NB4 (cell line): ENCODE measurements at places on chromosomes 7 and 10.

GRCh38 chr7:17965603-17966002 is 25.3 kb upstream of the SNX13 start:
- no peak for DNase-seq

GRCh38 chr7:121519548-121520521 is 123.7 kb upstream of the FAM3C start:
- no peak for DNase-seq

GRCh38 chr7:26440233-26441001 is 148.8 kb downstream of the SNX10 start:
- DNase-seq = no peak

DNA sequence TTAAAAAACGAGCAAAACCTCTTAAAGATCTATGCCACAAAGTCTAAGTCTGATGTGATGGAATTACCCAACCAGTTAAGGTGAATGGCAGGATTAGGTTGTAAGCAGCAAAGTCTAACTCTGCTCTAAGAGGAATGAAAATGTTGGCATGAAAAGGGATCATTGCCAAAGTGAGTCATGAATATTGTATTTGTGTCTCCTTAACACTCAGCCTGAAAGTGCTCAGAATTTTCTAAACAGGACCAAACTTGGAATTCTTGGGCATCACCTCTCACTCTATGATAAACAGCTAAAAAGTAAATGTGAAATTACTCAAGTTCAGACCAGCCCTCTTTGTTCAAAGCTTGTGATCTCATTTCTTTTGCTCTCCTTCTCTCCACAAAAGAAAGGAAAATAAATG is 27.0 kb downstream of the PPP1R3A start:
- DNase-seq = no peak

DNA sequence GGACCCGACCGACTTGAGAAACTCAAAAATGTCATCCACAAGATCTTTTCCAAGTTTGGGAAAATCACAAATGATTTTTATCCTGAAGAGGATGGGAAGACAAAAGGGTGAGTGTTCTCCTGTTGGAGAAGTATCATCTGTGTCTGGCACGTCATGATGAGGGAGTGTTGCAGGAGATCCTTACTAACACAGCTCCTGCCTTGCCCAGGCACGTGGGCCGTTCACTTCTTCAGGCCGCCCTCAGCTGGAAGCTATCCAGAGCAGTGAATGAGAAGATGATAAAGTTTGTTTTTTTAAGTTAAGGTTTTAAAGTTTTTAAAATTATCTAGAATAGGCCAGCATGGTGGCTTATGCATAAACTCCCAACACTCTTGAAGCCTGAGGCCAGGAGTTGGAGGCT is 6.2 kb downstream of the EIF3B start:
- DNase-seq = no peak

- DNase-seq = peak; percentile 35
These were observed 157.3 kb downstream of the PCLO start for GRCh38 chr7:83005410-83005809.

DNA sequence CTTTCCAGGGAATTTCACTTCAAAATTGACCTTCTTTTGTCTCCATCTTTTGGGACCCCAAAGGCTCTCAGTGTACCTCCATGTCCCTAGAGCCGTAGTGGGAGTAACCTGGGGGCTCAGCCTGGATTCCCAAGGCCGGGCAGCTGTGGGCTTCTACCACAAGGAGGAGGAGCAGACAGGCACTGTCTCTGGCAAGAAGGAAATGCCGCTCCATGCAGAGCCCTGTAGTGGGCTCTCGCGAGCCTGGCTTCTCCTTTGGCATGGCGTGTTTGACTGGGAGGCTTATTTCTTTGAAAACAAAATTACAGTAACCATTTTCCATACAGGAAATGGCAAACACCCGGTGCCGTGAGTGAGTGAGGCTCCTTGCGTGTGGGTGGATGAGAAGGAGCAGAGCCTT is 76.8 kb upstream of the FAM180A start:
- no peak for DNase-seq

GRCh38 chr7:2771274-2771731 is 72.8 kb downstream of the GNA12 start:
- peak; percentile 66 for DNase-seq
